CD4-positive, CD25-positive, alpha-beta regulatory T cell (primary cell): ENCODE measurements at places on chromosomes 7 and 10. TPM values are rescaled to one million over a fixed set of nuclear protein-coding genes. Genes with fewer than 3 reads are reported as not detected.

- peaks cover 14% of the 10 kb centered on the region for H3K4me1 ChIP-seq
- no peak for DNase-seq
- no peaks in the 10 kb centered on the region for H3K27me3 ChIP-seq
These were observed 3.4 kb upstream of the FUOM start for GRCh38 chr10:133361227-133361626.

GRCh38 chr7:142337054-142338001, 79.5 kb upstream of the PRSS58 start:
- no peaks in the 10 kb centered on the region for H3K4me1 ChIP-seq
- H3K36me3 ChIP-seq: no peaks in the 10 kb centered on the region

- no peaks in the 10 kb centered on the region for H3K27me3 ChIP-seq
- H3K4me1 ChIP-seq: no peaks in the 10 kb centered on the region
- peaks cover 73% of the 10 kb centered on the region for H3K36me3 ChIP-seq
- H3K27ac ChIP-seq: no peak overlapping the region
These were observed 32.5 kb downstream of the ERLIN1 start for GRCh38 chr10:100153239-100153825.

DNA sequence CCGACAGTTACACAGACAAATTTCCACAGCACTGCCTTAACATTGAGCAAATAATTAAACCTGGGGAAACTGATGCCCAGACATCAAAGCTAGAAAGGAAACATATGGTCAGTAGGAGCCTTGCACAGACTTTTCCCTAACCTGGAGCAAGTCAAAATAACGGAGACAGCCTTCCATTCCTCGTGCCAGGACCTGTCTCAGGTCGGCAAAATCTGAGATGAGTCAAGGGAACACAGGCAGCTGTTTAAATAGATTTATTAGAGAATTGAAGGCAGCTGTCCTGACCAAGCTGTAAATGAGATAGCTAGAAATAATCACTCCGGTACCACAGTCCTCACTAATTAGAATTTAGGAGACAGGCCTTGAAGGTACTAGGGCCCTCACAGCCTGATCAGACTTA, 81.2 kb downstream of the RAMP3 start:
- H3K36me3 ChIP-seq: no peaks in the 10 kb centered on the region
- no peak for DNase-seq

DNA sequence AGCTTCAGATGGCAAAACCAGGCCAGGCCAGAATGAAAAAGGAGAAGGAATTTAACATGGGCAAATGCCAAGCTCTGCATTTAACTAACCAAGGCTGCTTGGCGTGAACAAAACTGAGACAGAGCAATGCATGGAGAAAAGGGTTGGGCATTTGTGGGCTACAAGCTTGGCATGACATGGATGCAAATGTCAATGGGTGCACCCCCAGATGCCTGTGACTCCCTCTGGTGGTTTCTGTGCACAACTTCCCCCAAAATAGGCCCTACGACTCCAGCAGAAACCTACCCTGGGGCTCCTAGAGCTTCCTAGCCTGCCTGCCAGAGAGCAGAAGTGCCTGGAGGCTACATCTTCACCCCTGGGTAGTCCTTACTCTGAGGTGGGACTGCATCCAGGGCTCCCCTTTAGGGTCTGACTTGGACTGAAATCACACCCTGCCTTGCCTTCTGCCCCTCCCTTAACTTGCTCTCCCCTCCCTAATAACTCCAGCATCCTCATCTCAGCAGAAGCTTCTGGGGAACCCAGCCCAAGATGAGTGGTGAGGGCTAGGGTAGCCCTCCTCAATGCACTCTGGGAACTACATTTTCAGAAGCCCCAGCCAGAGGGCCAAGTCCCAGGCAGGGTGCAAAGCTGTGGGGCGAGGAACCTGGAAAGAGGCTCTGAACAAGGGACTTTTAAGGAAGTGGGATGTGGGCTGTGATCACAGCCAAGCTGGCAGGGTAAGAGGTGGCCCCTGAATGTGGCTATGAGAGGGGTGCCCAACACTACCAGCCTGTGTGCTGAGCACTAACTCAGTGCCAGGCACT, 11.3 kb downstream of the GPRIN2 start:
- H3K27ac ChIP-seq: no peak overlapping the region
- no peaks in the 10 kb centered on the region for H3K4me1 ChIP-seq
- H3K36me3 ChIP-seq: no peaks in the 10 kb centered on the region
- no peak overlapping the region for H3K4me3 ChIP-seq
- no peak for DNase-seq

- no peak overlapping the region for H3K27ac ChIP-seq
- no peaks in the 10 kb centered on the region for H3K36me3 ChIP-seq
- no peaks in the 10 kb centered on the region for H3K4me1 ChIP-seq
These were observed 19.3 kb downstream of the MACC1 start for GRCh38 chr7:20197837-20198236.

GRCh38 chr10:133445268-133445732, 8.4 kb upstream of the SCART1 start:
- H3K27me3 ChIP-seq: no peaks in the 10 kb centered on the region
- H3K4me1 ChIP-seq: peaks cover 5% of the 10 kb centered on the region
- no peak overlapping the region for H3K27ac ChIP-seq
- no peaks in the 10 kb centered on the region for H3K36me3 ChIP-seq

DNA sequence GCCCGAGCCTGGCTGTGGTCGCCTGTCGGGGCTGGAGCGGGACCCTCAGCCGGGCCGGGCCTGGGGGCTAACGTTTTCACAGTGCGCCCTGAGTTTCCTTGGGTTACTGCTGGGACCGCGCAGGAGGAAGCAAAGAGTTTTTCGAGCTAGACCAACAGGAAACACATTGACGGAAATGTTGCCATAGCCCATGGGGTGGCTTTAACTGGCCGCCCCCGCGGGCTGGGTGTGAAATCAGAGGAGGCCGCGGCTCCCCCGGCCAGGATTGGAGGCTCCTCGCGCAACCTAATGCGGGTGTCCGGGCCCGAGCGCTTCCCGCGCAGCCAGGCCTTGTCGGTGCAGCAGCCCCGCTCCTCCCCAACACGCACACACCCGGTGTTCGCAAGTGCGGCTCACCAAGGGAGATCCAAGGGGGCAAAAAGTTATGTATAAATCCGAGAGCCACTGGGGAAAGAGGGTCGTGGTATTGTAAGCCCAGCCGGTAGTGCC, 1.9 kb downstream of the HHEX start:
- H3K27me3 ChIP-seq: peaks cover 49% of the 10 kb centered on the region
- H3K27ac ChIP-seq: no peak overlapping the region
- no peak for DNase-seq
- H3K4me3 ChIP-seq: no peak overlapping the region

GRCh38 chr7:2730846-2731770, 43.1 kb downstream of the AMZ1 start:
- no peak overlapping the region for H3K27ac ChIP-seq
- peaks cover 3% of the 10 kb centered on the region for H3K4me1 ChIP-seq
- no peaks in the 10 kb centered on the region for H3K27me3 ChIP-seq
- no peak for DNase-seq
- no peak overlapping the region for H3K4me3 ChIP-seq

DNA sequence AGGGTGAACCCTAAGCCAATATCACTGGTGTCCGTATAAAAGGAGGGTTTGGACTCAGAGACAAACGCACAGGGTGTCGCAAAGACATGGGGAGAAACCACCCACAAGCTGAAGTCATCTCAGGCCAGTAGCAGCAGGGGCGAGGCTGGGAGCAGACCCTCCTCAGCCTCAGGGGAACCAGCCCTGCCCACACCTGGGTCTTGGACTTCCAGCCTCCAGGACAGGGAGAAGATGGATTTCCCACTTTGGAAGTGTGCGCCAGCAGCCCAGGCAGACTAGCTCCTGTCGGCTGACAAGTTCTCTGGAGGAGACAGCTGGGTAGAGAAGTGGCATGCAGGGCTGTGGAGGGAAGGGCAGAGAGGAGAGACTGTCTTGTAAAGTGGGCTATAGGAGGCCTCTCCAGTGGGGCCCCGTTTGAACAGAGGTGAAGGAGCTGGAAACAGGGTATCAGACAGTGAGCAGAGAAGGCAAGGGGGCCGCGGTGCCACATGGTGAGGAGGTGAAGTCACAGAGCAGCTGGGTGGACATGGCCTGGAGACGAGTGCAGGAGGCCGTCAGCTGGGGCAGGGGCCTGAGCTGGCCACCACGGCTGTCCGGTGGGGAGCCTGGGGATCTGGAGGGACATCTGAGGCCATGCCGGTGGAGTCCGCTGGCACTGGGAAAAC, 475.6 kb downstream of the PTPRN2 start:
- no peak overlapping the region for H3K4me3 ChIP-seq
- DNase-seq: no peak
- H3K36me3 ChIP-seq: no peaks in the 10 kb centered on the region
- no peak overlapping the region for H3K27ac ChIP-seq

DNA sequence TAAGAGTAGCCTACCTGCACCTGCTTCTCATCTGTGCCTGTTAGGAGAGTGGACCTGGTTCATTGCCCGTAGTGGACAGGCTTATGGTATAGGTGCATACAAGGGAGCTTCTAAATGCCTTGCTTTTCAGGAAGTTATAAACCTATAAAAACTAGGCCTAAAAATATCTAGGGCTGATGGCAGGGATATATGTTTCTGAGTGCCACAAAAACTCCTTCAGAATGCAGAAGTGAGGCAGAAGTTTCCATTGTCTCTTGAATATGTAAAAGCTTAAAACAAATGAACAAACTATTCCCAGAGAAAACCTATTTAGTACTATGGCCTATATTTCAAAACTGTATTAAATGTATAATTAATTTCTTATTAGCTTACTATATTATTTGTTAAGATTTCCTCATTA, 91.8 kb downstream of the RNLS start:
- H3K27ac ChIP-seq: no peak overlapping the region
- no peaks in the 10 kb centered on the region for H3K27me3 ChIP-seq
- H3K36me3 ChIP-seq: no peaks in the 10 kb centered on the region

DNA sequence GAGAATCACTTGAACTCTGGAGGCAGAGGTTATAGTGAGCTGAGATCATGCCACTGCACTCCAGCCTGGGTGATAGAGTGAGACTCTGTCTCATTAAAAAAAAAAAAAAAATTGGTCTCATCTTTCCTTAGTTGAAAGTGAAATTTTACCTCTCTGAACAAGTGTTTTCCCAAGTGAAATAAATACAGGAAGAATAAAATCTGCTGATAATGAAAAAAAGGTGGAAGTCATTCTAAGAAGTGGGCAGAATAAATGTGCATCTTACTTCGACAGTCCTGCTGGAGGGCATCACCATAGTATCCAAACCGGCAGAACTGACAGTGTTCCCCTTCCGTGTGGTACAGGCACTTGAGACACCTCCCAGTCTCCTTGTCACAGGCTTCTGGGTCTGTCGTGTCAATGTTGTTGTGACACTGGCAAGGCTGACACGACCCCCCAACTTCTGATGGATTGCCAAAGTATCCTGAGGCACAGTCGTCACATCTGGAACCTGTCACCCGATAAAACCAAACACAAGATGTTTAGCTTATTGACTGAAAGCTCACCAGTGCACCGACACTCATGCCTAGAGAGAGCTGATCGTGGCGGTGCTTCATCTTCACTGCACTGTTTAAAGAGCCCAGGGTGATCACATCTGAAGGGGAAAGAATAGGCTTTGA, 49.6 kb downstream of the LAMB1 start:
- no peaks in the 10 kb centered on the region for H3K36me3 ChIP-seq
- H3K4me1 ChIP-seq: no peaks in the 10 kb centered on the region
- no peak for DNase-seq
- no peak overlapping the region for H3K27ac ChIP-seq
- H3K4me3 ChIP-seq: no peak overlapping the region

DNA sequence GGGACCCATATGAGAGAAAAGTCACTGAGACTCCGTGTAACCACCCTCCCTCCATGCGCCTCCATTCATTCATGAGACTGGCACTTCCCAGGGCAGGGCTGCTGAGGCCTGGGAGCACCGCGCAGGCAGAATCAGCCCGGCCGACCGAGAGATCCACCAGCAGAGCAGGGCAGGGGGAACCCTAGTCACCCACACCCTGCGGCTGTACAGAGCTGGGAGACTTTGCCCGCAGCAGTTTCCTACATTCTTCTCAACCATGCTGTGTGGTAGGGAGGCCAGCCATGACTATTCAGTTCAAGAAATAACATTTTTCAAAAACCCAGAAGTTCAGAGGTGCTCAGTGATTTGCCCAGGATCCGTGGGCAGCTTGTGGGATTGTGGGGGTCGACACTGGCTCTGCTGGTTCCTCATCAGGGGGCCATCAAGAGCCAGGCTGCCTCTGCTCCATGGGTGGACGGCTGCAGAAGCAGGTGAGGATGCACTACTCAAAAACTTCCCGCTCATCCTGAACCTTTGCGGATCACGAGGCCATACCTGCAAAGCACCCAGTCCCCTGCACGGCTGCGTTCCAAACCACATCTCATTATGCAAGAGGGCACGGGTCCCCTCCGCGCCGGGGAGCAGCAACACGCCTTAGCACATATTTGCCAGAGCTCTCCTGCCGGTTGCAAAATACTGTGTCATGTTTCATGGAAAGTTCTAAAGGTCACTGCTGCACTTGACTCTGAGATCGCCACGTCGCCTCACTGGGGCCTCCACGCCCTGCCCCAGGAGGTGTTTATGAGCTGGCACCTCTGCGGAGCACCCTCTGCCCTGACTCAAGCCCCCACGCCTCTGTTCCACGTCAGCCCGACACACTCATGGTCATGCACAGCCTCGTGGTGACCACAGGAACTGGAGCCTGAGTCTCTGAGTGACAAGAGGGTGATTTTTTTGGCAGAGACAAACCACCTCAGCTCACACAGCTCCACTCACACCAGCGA, 132.0 kb downstream of the PRKAG2 start:
- no peaks in the 10 kb centered on the region for H3K36me3 ChIP-seq
- H3K4me1 ChIP-seq: peaks cover 7% of the 10 kb centered on the region
- H3K27ac ChIP-seq: no peak overlapping the region
- no peak for DNase-seq
- H3K4me3 ChIP-seq: no peak overlapping the region
- H3K27me3 ChIP-seq: no peaks in the 10 kb centered on the region

GRCh38 chr7:120833546-120833945, 24.4 kb downstream of the TSPAN12 start:
- H3K36me3 ChIP-seq: no peaks in the 10 kb centered on the region
- H3K27ac ChIP-seq: no peak overlapping the region
- peaks cover 2% of the 10 kb centered on the region for H3K27me3 ChIP-seq
- no peaks in the 10 kb centered on the region for H3K4me1 ChIP-seq
- no peak overlapping the region for H3K4me3 ChIP-seq

- H3K27me3 ChIP-seq: peaks cover 6% of the 10 kb centered on the region
- no peak overlapping the region for H3K4me3 ChIP-seq
- no peaks in the 10 kb centered on the region for H3K4me1 ChIP-seq
- H3K36me3 ChIP-seq: no peaks in the 10 kb centered on the region
- no peak for DNase-seq
These were observed 9.6 kb upstream of the MYPN start for GRCh38 chr10:68099736-68100135.

HSPA14 gene
- total RNA-seq: 22.6 TPM

H2BK1 gene
- total RNA-seq: 3.8 TPM

ZNF479 gene
- total RNA-seq: not detected

SLC26A3 gene
- not detected for total RNA-seq

GPR146 gene
- 21.5 TPM for total RNA-seq

BEND7 gene
- 0.35 TPM for total RNA-seq

RET gene
- 0.37 TPM for total RNA-seq

TDRD1 gene
- total RNA-seq: not detected

CDH23 gene
- total RNA-seq: 5.6 TPM

HMX3 gene
- not detected for total RNA-seq

C10orf62 gene
- total RNA-seq: not detected

SPDYE9 gene
- not detected for total RNA-seq

PRKAR2B gene
- total RNA-seq: 8.0 TPM
